ENCODE measurements at places on chromosomes 7 and 10.

DNA sequence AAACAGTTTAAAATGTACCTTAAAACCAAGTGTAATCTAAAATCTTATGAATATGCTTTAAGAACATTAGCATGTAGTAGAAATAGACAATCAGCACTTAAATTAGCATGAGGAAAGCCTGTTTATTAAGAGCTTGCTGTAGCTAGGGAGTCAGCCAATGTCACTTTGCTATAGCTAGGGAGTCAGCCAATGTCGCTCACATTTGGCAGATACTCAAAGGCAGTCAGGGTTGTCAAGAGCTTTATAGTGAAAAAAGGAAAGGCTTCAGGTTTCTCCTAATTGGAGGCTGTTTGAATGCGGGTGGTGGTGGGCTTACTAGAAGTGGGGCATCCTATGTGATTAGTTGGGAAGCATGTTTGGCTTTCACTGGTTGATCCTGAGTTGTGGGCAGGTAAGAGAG, 226.2 kb upstream of the DGKB start:
- DNase-seq: no peak

- DNase-seq: peak; percentile 57
Observed at GRCh38 chr10:24681572-24682088, 42.1 kb downstream of the ARHGAP21 start.

DNA sequence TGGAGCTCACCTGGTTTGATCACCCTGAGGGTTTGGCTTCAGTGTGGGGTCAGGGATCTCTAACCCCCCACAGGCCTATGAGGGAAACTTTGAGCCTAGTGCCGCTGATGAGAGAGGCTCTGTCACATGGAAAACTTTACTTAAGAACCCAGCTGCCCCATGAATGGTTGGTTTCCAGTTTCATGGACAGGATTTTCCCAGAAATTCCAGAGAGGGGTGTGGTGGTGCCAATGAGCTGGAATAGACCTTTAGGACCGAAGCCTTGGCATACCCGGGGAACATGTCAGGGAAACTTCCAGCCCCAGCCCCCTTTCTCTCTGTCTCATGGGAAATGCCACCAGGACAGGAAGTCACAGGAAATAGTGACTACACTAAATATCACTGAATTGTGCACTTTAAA, 36.9 kb downstream of the AKR1B1 start:
- DNase-seq: peak; percentile 60

- no peak for DNase-seq
Observed at GRCh38 chr7:99764478-99764877, 19.5 kb downstream of the CYP3A4 start.

DNA sequence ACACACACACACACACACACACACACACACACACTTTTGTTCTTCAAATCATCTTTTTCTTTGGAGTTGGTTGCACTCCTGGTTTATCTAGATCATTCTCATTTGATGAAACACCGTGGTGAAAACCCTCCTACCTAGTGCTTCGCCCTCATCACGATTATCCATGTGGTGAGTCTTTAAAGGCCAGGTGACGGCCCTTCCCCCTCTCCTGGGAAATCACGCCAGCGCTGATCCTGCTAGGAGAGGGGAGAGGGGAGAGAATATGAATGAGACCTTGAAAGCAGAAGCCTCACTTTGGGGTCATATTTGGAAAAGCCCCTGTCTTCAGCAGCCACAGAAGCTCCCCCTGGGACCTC, 103.9 kb upstream of the LRRC4 start:
- DNase-seq: peak; percentile 34

- DNase-seq: no peak
Observed at GRCh38 chr10:118955951-118956801, 73.3 kb upstream of the NANOS1 start.

DNA sequence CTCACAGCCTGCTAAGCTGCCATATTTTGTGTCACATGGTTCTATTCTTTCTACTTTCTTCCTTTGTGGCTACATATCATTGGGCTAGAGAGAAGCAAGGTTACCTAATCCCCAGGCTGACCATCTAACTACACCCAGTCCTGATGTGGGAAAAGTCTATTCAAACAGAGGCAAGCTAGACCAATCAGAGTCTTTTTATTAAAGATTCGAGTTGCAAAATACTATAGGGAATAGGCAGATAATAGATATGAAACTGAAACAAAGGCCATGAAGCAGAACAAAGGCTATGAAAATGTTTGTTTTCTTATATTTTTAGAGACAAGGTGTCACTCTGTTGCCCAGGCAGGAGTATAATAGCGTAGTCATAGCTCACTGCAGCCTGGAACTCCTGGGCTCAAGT, 36.7 kb downstream of the MTERF1 start:
- DNase-seq: no peak

GRCh38 chr10:12459340-12459739, 110.0 kb downstream of the CAMK1D start:
- no peak for DNase-seq

- DNase-seq: peak; percentile 2
Observed at GRCh38 chr10:65394502-65395297, 1531.1 kb upstream of the LRRTM3 start.

DNA sequence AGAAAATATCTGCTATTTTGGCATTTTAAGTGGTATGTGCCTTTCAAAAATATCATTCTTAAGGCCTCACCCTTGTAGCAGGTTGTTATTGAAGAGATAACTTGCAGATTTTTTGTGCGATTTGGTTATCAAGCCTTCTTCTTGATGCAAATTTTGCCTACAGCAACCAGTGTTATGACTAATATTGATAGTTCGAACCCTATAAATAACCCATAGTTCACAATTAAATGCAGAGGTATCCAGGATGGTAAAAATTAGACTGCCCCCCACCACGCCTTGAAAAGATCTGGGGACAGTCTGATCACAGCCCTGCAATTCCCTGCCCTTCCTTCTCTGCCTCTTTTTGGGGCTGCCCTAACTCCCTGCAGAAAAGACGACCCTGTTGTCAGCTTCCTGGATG, 28.4 kb upstream of the RAPGEF5 start:
- DNase-seq: no peak

DNA sequence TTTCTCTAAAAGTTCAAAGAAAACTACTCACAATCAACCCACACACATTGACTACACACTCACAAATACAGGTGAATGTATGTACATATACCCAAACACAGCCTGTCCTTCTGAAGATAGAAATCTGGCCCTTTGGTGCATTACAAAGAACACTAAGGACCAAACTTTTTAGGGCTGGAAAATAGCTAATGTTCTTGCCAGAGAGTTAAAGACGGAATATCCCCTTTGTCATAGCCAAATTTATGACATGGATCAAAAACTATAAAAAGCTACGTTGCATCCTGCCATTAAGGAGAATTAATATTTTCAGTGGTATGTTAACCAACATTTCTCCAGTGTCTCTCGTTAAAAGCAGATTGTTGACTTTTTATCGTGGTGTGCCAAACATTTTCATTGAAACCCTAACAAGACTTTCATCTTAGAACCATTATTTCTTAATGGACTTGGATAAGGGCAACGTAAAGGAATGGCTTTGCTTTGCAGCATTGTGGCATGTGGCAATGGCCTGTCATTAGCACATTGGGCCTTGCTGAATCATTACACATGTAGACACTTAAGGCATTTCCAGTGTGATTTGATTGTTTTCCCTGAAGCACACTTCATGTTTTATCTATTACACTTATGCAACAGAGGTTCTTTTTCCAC, 150.9 kb upstream of the MEOX2 start:
- no peak for DNase-seq

DNA sequence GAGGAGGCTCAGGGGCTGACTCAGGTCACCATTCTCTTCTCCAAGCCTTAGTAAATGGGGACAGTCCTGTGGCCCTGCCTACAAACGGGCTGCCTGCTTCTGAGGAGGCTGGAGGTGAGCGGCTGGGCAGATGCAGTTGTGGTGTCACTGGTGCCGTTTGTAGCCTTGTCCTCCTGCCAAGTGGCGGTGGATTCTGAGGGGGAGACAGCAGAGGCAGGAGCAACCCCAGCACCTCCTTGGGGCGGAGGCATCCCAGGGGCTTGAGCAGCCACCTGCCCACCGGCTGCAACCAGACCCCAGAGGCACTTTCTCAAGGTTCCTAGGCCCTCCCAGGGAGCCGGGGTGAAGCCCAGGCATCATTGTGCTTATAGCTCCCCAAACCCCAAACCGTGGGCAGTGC, 112.5 kb downstream of the ZMIZ1 start:
- no peak for DNase-seq

DNA sequence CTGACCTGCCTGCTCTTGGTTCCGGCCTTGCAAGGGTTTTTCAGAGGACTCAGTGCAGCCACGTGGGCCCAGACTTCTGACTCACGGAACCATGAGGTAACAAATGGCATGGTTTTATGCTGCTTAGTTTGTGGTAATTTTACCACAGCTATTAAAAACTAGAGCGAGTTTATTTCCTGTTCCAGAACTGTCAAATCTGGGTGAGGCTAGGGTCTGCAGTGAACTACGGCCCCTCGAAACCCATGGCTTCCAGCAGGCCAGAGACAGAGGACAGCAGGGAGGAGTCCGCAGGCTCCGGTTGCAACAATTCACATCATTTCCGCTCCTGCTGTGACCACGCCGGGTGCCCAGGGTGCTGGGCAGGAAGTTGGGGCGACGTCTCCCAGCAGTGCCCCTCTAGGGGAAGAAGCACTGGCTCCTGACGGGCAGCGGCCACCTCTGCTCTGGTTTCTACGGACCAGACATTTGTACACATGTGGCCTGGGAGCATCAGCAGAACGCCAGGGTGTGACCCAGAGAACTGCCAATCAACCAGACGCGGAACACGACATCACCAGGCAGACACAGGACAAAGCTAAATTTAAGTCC, 74.8 kb downstream of the ADARB2 start:
- DNase-seq: no peak

Measured in SW480 (cell line).